ENCODE measurements at places on chromosomes 2 and 18. TPM values are rescaled to one million over a fixed set of nuclear protein-coding genes. Genes with fewer than 3 reads are reported as not detected.

The SYT4 gene
- total RNA-seq: not detected

DNA sequence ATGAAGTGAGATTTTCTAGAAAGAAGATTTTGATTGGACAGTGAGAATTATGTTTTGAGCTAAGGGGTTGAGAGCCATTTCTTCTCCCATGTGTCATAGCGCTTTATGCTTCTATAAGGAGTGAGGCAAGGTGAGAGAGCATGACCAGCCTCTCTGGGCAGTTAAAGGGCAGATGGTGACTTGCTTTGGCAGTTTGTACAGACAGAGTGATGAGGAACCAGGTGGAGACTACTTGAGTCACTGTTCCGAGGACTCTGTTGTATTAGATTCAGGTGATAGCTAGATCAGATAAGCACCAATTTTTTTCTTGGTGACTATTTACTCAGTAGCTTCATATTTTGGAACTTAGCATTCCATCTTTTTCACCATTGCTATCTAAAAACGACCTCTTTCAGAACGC lies 4.5 kb downstream of the CRIM1 start:
- no peak for DNase-seq

- no peak for DNase-seq
These were observed 38.9 kb downstream of the UGP2 start for GRCh38 chr2:63880625-63881024.

GRCh38 chr2:84613082-84613481 lies 96.8 kb downstream of the DNAH6 start:
- no peak for DNase-seq

- no peak for DNase-seq
These were observed 42.0 kb upstream of the IL1R1 start for GRCh38 chr2:102100371-102101096.

DNA sequence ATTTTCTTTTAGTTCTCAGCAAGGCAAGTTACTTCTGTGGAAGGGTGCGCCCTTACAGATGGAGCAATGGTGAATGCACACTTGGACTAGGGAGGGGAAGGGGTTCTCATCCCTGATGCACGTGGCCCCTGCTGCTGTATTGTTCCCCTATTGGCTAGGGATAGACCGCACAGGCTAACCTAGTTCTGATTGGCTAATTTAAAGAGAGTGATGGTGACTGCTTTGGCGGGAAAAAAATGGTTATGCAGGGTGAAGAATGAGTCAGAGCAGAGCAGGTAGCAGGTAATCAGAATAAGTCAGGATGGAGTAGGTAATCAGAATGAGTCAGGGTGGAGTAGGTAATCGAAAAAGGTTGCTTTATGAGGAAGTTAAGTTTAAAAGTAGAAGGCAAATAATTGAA lies 171.5 kb downstream of the MTCL1 start:
- no peak for DNase-seq

DNA sequence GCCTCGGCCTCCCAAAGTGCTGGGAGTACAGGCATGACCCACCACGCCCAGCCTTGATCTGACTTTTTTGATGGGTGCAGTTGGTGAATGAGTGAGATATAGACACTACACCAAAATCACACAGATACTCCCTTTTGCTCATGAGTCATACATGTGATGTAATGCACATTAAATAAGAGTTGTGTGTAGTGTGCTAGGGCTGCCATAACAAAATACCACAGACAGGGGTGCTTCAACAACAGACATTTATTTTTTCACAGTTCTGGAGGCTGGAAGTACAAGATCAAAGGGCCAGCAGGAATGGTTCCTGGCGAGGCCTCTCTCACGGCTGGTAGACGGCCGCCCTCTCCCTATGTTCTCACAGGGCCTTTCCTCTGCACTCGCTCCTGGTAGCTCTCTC lies 46.6 kb downstream of the GBX2 start:
- no peak for DNase-seq

The SPATA3 gene
- total RNA-seq: not detected

The OBSL1 gene
- total RNA-seq: 89.1 TPM

DNA sequence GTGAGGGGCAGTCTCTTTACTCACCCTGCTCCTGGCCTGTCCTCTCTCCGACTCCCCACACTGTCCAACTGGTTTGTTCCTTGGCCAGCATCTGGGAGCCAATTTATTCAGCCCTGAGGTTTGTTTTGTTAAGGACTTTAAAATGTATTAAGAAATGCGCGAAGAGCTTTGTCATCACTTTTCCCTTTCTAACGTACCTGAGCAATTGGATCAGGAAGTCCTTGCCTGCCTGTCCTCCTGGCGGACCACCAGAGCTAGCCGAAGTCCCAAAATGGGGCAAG lies 164.7 kb upstream of the MSH6 start:
- DNase-seq: no peak

GRCh38 chr2:109395494-109396201 lies 218.1 kb downstream of the SEPTIN10 start:
- DNase-seq: no peak

- no peak for DNase-seq
These were observed 23.6 kb downstream of the SULT1C3 start for GRCh38 chr2:108263401-108263800.

The TM4SF20 gene
- not detected for total RNA-seq

DNA sequence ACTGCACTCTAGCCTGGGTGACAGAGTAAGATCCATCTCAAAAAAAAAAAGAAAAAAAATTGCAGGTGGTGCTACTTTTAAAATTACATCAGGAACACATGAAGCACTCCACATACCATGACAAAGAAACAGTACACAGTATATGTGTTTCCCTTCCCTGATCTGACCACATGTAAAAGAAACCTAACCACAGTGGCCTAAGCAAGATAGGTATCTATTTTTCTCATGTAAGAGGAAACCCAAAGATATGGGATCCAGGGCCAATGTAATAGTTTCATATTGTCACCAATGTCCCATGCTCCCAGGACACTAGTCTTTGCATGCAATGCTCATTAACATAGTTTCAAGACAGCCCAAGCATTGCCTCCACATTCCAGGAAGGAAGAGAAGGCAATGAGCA lies 99.9 kb downstream of the DYM start:
- DNase-seq: no peak
